ENCODE measurements at places on chromosomes 5 and 9. TPM values are rescaled to one million over a fixed set of nuclear protein-coding genes. Genes with fewer than 3 reads are reported as not detected.

Gene MAPKAP1
- 77.2 TPM for total RNA-seq

Gene NPDC1
- total RNA-seq: 86.3 TPM

- no peak overlapping the region for H3K27ac ChIP-seq
- H3K36me3 ChIP-seq: no peaks in the 10 kb centered on the region
- no peaks in the 10 kb centered on the region for H3K4me1 ChIP-seq
- H3K4me3 ChIP-seq: no peak overlapping the region
- no peak for DNase-seq
- H3K27me3 ChIP-seq: no peaks in the 10 kb centered on the region
These were observed 44.0 kb upstream of the SVEP1 start for GRCh38 chr9:110623462-110624025.

DNA sequence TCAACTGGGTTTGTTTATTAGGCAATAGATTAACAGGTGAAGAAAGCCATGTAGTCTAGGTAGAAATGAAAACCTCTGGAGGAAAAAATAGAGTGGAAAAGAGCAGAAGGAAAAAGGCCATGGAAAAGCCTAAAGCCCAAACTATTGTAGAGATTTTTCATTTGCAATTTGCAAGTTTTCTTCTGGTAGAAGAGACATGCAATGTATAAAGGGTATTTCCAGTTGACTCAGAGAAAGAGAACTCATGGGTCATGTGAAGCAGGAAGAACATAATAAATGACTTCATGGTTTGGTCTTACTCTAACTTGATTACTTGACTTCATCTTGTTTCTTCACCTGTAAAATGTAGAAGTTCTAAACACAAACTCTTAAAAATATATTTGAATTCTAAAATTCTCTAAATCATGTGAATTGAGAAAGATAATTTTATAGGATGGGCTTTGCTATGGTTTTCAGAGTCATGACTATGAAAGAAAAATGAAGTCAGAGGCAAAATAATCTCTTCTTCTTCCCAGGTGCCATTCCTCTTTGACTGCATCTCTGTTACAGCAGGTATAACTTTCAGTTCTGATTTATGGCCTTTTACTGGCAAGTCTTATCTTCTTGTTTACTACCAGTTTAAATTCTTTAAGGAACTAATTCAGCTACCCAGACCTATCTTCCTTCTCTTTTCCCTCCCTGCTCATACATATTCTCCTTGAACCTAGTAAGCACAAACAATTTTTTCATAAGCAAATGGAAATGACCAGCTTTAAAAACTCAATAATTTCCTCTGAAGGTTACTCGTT lies 47.7 kb upstream of the TMC1 start:
- peaks cover 13% of the 10 kb centered on the region for H3K4me1 ChIP-seq
- no peaks in the 10 kb centered on the region for H3K36me3 ChIP-seq
- H3K27me3 ChIP-seq: no peaks in the 10 kb centered on the region
- no peak for DNase-seq
- no peak overlapping the region for H3K27ac ChIP-seq
- H3K4me3 ChIP-seq: no peak overlapping the region

- no peaks in the 10 kb centered on the region for H3K27me3 ChIP-seq
- DNase-seq: no peak
- H3K36me3 ChIP-seq: no peaks in the 10 kb centered on the region
- H3K4me3 ChIP-seq: no peak overlapping the region
- peaks cover 8% of the 10 kb centered on the region for H3K4me1 ChIP-seq
These were observed 151.2 kb upstream of the COL5A1 start for GRCh38 chr9:134490446-134490845.

DNA sequence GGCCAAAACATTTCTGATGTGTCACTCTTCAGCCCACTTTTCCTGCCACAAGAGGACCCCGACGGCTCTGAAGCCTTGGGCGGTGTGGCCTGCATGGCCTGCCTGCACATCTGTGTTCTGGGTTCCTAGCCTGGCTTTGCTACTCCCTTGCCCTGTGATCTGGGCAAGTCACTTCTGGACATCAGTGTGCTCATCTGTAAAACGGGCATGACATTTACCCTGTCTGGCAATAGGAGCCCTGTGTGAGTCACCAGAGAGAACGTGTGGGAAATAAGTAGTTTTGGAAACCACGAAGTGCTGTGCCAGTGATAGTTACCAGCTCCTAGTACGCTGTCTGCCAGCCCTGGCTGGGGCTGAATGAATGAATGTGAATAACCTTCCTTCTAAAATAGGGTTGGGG lies 90.8 kb downstream of the MACROH2A1 start:
- no peak overlapping the region for H3K27ac ChIP-seq
- no peaks in the 10 kb centered on the region for H3K27me3 ChIP-seq
- DNase-seq: no peak
- H3K36me3 ChIP-seq: no peaks in the 10 kb centered on the region
- H3K4me1 ChIP-seq: no peaks in the 10 kb centered on the region

- H3K36me3 ChIP-seq: peaks cover 8% of the 10 kb centered on the region
- peaks cover 24% of the 10 kb centered on the region for H3K4me1 ChIP-seq
- H3K27ac ChIP-seq: peak overlapping the region; percentile 80
- DNase-seq: no peak
These were observed 41.8 kb downstream of the UGCG start for GRCh38 chr9:111938427-111938800.

- H3K27me3 ChIP-seq: no peaks in the 10 kb centered on the region
- peaks cover 12% of the 10 kb centered on the region for H3K4me1 ChIP-seq
- H3K36me3 ChIP-seq: no peaks in the 10 kb centered on the region
- no peak for DNase-seq
- no peak overlapping the region for H3K27ac ChIP-seq
- H3K4me3 ChIP-seq: no peak overlapping the region
These were observed 134.4 kb downstream of the ATG10 start for GRCh38 chr5:82106207-82106606.
